Liver (tissue), 10 donors: ENCODE measurements at places on chromosomes 2 and 18. TPM values are rescaled to one million over a fixed set of nuclear protein-coding genes. Genes with fewer than 3 reads are reported as not detected.

DNA sequence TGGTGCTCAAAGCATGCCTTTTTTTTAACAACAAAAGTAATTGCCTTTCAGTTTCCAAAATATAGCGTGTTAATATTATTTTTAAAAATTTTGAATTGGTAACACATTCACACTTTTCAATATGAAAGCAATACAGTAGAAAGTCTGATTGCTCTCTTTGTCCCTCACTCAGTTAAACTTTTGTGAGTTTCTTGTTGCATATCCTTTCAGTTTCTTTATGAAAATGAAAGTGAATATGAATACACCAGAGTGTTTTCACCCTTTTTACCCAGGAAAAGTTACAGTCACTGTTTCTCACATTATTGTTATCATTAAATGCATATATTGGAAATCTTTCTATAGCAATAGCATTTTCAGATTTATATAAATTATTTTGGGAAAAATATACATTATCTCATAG, 377.4 kb upstream of the CRIM1 start:
- no peak for DNase-seq

- no peak for DNase-seq
Observed at GRCh38 chr18:8045160-8045883, 478.2 kb downstream of the PTPRM start.

- no peak for DNase-seq
Observed at GRCh38 chr2:23547725-23548124, 162.7 kb downstream of the KLHL29 start.

Gene DOK6
- polyA plus RNA-seq: 0.33 TPM
